ENCODE measurements at places on chromosomes 12 and 14.

- DNase-seq: no peak
- H3K36me3 ChIP-seq: no peaks in the 10 kb centered on the region
- H3K4me1 ChIP-seq: peaks cover 22% of the 10 kb centered on the region
- peak overlapping the region; percentile 87 for H3K4me3 ChIP-seq
- H3K27ac ChIP-seq: peak overlapping the region; percentile 95
- no peaks in the 10 kb centered on the region for H3K27me3 ChIP-seq
These were observed 1.5 kb downstream of the GSTZ1 start for GRCh38 chr14:77322250-77322902.

- no peaks in the 10 kb centered on the region for H3K27me3 ChIP-seq
- no peak for DNase-seq
- H3K4me1 ChIP-seq: no peaks in the 10 kb centered on the region
- H3K27ac ChIP-seq: no peak overlapping the region
- H3K36me3 ChIP-seq: no peaks in the 10 kb centered on the region
These were observed 85.9 kb downstream of the PAX9 start for GRCh38 chr14:36747411-36748184.

DNA sequence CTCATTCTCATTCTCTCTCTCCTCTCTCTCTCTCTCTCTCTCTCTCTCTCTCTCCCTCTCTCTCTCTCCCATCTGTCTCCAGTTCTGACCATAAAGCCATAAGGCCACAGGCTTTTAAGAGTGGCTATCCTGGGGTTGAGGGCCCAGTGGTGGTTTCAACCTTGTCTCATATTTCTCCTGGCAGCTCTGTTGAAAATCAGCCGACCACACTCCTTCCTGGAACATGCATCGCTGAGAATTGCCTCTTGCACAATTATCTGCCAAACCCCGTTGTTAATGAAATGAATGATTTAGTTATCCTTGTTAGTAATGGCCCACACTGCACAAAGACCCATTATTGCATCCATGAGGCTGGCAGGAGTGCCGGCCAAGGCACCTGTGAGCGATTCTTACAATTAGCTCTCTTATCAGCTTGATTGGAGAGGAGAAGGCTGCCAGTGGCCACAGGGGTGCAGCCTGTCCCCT lies 30.4 kb upstream of the KCNA5 start:
- DNase-seq: no peak
- H3K27ac ChIP-seq: no peak overlapping the region
- H3K4me1 ChIP-seq: no peaks in the 10 kb centered on the region
- no peak overlapping the region for H3K4me3 ChIP-seq

- no peaks in the 10 kb centered on the region for H3K27me3 ChIP-seq
- DNase-seq: no peak
- H3K27ac ChIP-seq: no peak overlapping the region
- H3K4me3 ChIP-seq: no peak overlapping the region
- H3K4me1 ChIP-seq: peaks cover 21% of the 10 kb centered on the region
These were observed 79.6 kb downstream of the SLC16A7 start for GRCh38 chr12:59675461-59675860.

DNA sequence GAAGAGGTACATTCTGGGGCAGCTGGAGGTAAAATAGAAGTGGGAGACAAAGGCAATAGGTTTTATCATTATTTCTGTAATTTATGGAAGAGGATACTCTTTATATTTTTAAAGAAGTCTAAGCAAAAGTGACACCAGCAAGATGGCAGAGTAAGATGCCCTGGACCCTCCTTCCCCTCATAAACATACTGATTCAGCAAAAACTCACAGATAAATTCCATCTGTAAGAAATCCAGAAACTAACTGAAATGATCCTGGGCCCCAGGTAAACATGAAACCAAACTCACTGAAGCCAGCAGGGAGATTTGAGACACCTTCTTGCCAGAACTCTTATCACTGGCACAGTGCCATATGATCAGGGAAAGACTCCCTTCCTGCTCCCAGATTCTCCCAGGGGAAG lies 79.9 kb downstream of the GCH1 start:
- H3K36me3 ChIP-seq: peaks cover 7% of the 10 kb centered on the region
- DNase-seq: no peak
- no peaks in the 10 kb centered on the region for H3K4me1 ChIP-seq
- no peak overlapping the region for H3K27ac ChIP-seq
- no peak overlapping the region for H3K4me3 ChIP-seq
- H3K27me3 ChIP-seq: peaks cover 18% of the 10 kb centered on the region

- H3K27me3 ChIP-seq: no peaks in the 10 kb centered on the region
- H3K4me1 ChIP-seq: peaks cover 9% of the 10 kb centered on the region
- H3K36me3 ChIP-seq: peaks cover 2% of the 10 kb centered on the region
- peak within 1 kb of the TSS; percentile 96 for H3K27ac ChIP-seq
- DNase-seq: peak; percentile 86
- peak within 1 kb of the TSS; percentile 92 for H3K4me3 ChIP-seq
These were observed at the start of gene CCDC38 for GRCh38 chr12:95942524-95943329. TSS of gene CCDC38 (minus strand) at chr12:95942614. CDS start at chr12:95936509, 6,105 bp downstream.

- no peaks in the 10 kb centered on the region for H3K27me3 ChIP-seq
- DNase-seq: no peak
These were observed 18.9 kb downstream of the LEMD3 start for GRCh38 chr12:65188179-65188701.

DNA sequence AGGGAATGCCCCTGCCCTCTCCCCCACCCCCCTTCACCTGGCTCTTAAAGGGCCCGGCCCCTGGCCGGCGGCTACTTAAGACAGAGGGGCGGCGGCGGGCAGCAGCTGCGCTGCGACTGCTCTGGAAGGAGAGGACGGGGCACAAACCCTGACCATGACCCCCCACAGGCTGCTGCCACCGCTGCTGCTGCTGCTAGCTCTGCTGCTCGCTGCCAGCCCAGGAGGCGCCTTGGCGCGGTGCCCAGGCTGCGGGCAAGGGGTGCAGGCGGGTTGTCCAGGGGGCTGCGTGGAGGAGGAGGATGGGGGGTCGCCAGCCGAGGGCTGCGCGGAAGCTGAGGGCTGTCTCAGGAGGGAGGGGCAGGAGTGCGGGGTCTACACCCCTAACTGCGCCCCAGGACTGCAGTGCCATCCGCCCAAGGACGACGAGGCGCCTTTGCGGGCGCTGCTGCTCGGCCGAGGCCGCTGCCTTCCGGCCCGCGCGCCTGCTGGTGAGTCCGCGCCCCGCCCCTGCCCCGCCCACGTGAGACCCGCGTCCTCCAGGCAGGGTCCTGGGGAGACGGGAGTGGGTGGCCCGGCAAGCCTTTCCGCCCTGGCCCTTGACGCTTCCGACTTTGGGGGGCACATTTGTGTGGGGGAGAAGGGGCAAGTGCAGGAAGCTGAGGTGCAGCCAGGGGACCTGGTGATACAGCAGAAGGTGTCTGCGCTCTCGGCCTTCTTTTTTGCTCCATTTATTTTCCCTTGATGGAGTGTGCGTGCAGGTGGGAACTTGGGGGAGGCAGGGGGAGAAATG lies at the start of gene IGFBP6:
TSS of gene IGFBP6 (plus strand) at position 104 of the 790 bp plus-strand sequence. CDS start at position 155, 51 bp downstream.
- H3K4me1 ChIP-seq: peaks cover 46% of the 10 kb centered on the region

GRCh38 chr14:50762931-50763300 lies 68.0 kb downstream of the NIN start:
- peaks cover 52% of the 10 kb centered on the region for H3K36me3 ChIP-seq
- no peak for DNase-seq
- H3K27me3 ChIP-seq: no peaks in the 10 kb centered on the region
- no peak overlapping the region for H3K4me3 ChIP-seq

GRCh38 chr14:105046891-105047282 lies 18.3 kb downstream of the GPR132 start:
- no peak for DNase-seq
- H3K27ac ChIP-seq: no peak overlapping the region
- H3K4me3 ChIP-seq: no peak overlapping the region
- peaks cover 21% of the 10 kb centered on the region for H3K4me1 ChIP-seq
- peaks cover 17% of the 10 kb centered on the region for H3K27me3 ChIP-seq

DNA sequence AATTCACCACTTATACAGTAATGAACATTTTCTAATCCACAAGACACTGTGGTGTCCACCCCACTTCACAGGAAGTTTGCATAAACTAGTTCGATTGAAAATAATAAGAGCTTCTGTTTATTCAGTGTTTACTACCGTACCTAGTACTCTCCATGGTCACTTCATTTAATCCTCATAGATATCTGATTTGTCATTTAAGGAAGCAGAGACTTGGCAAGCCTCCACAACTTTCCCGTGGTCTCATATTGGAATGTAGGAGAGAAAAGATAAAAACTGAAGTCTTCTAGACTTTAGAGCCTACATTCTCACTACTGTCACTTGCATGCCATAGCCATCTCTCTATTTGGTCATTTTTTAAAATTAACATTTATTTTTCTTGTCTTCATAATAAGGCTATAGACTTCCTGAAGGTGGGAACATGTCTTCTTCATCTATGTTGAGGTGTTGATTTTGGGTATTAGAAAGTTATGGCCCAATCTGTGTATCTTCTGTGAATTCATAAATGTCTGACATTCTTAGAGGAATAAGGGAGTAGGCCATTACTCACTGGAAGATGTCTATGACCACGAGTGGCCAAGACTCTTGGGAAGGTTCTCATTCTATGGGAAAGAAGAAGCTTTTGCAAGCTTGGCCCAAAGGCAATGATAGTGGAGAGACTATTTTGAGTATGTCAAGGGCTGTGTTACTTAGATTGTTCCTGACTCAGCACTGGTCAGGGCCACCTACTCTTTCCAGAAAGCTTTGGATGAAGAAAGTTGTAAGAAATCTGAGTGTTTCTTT lies 423.7 kb downstream of the LRIG3 start:
- H3K4me3 ChIP-seq: no peak overlapping the region
- no peaks in the 10 kb centered on the region for H3K27me3 ChIP-seq
- no peak overlapping the region for H3K27ac ChIP-seq
- DNase-seq: no peak
- H3K4me1 ChIP-seq: no peaks in the 10 kb centered on the region

DNA sequence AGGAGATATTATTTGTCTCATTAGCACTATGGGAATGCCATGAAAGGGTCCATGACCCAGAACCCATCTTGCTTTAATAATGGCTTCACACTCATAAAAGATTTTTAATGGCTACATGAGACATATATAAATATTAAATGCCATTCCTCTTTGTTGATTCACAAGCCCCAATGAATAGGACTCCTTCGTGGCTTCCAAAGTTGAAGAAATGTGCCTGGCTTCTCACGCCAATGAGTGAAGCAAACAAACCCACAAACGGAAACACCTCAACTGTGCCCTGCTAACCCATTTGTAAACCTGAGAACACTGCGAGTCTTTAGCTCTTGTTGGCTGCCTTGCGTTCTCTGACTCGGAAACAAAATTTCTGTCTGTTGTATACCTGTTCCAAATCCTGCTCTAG lies 381.7 kb upstream of the DDHD1 start:
- H3K36me3 ChIP-seq: no peaks in the 10 kb centered on the region
- no peaks in the 10 kb centered on the region for H3K27me3 ChIP-seq
- no peak for DNase-seq
- no peaks in the 10 kb centered on the region for H3K4me1 ChIP-seq

DNA sequence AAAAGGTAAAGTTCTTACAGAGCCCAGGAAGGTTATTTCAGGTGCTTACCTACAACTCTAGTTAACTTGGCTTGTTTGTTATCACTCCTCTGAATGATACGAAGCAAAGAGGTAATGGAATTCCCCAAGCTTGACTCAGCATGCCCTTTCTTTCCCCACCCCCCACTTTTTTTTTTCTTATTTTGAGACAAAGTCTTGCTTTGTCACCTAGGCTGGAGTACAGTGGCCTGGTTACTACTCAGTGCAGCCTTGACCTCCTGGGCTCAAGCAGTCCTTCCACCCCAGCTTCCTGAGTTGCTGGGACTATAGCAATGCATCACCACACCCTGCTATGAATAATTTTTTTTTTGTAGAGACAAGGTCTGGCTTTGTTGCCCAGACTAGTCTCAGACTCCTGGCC lies 17.1 kb upstream of the YBX3 start:
- H3K4me1 ChIP-seq: peaks cover 23% of the 10 kb centered on the region
- H3K36me3 ChIP-seq: no peaks in the 10 kb centered on the region
- H3K4me3 ChIP-seq: no peak overlapping the region
- no peak for DNase-seq
- H3K27me3 ChIP-seq: peaks cover 18% of the 10 kb centered on the region

DNA sequence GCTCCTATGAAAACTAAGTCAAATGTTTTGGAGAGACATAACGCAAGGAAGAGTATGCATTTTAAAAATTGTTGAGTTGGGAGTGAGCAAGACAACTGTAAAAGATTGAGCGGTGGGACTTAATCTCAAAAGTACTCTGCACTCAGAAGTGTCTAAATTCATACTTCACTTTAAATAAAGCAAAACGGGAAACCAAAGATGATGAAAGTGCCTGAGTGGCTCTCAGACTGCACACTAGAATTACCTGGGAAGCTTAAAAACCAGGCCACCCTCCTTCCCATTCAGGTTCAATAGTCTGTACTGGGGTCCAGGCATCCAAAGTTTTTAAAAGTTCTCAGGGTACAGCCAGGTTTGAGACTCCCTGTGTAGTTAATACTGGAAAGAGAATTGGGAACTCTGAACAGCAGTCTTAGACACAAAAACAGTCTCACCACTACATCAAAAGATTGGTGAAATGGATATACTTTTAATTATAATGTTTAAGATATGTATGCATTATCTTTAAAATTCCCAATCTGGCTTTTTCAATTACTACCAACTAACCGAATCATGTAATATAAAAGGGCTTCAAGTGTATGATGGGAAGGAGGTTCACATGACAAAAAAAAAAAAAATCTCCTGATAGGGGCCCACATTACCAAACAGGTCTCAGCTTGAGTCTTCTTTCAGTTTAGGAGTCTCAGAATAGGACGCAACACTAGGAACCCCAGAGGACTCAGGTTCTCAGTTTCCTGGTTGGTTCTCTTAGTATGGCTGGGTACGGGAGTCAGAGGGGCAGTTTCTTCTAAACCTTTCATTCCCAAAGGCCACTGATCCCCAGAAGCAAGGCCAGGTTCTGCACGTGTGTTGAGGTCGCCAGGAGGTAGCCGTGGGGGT lies 1.0 kb downstream of the HOMEZ start:
- peak overlapping the region; percentile 94 for H3K4me3 ChIP-seq
- H3K27me3 ChIP-seq: no peaks in the 10 kb centered on the region
- peaks cover 26% of the 10 kb centered on the region for H3K4me1 ChIP-seq
- H3K27ac ChIP-seq: peak overlapping the region; percentile 94
- DNase-seq: no peak

DNA sequence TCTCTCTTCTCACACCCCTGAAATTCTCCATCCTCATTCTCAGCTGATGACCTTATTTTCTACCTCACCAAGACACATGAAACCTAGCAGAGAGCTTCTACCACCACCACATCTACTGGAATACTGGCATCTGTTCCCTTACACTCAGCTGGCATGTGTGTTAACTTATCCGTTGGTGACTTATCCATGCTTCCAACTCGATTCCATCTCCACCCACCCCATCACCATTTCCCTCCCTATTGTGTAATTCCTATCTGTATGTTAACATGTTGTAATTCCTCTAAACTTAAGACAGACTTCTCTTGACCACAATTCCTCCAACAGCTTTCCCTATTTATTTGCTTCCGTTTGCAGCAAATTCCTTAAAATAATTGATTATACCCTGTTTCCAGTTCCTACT lies 15.4 kb downstream of the C1S start:
- H3K27me3 ChIP-seq: no peaks in the 10 kb centered on the region
- DNase-seq: no peak
- no peaks in the 10 kb centered on the region for H3K36me3 ChIP-seq
- H3K27ac ChIP-seq: no peak overlapping the region
- H3K4me1 ChIP-seq: no peaks in the 10 kb centered on the region

GRCh38 chr14:32166029-32166428 lies 35.8 kb upstream of the RNU6-7 start:
- H3K4me1 ChIP-seq: no peaks in the 10 kb centered on the region
- H3K4me3 ChIP-seq: no peak overlapping the region
- no peaks in the 10 kb centered on the region for H3K36me3 ChIP-seq
- no peak overlapping the region for H3K27ac ChIP-seq
